ENCODE measurements at places on chromosomes 2 and 18.

- no peak for DNase-seq
These were observed 132.8 kb upstream of the KLHL14 start for GRCh38 chr18:32905651-32906050.

DNA sequence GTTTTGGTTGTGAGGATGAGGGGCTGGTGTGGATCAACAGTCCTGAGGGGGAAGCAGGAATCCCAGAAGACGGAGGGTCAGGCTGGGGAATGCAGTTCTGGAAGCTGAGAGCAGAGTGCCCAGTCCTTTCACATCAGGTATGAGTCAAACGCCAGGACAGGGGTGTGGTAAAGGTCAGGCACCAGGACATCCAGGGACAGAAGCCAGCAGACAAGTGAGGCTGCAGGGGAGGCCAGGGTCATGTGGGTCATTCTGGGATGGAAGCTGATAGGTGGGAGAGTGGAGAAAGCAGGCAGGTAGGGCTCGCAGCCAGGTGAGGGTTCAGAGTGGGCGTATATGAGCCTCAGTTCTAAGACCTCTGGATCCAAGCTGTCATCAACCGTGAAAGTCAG is 12.8 kb upstream of the GNLY start:
- no peak for DNase-seq

GRCh38 chr18:7336623-7337022 is 105.7 kb downstream of the LRRC30 start:
- DNase-seq = no peak

DNA sequence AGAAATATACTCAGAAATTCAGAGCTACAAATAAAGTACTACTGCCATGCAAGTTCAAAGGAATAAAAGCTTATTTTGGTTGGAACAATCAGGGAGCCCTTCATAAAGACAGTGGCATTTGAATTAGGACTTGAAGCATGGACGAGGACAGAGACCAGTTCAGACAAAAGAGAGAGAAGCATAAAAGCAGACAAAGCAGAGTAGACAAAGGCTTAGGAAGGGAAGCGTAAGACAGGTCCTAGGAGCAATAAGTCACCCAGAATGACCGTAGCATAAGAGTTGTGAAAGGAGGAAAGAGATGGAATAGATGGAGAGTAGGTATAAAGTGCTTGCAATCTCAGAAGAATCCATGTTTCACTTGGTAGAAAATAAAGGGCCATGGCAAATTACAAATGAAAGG is 14.0 kb downstream of the PDE1A start:
- no peak for DNase-seq

DNA sequence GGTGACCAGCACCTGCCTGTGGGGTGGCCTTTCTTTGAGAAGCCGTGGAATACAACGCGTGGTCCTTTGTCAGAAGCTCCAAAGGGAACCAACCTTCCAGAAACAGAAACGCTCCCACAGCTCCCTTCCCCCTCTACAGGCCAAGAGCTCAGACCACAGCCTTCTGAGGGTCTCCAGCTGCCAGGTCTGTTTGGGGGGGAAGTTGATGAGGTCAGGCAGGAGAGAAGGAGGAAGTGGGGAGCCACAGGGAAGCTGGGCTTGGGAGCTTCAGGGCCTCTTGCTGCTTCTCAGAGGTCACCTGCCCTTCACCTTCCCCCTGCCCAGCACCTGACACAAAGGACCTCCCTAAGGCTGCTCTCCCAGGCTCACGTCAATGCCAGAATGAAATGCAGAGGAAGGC is 287.7 kb upstream of the ID2 start:
- DNase-seq = no peak

- no peak for DNase-seq
These were observed 229.2 kb downstream of the ANAPC1 start for GRCh38 chr2:111654829-111655228.

DNA sequence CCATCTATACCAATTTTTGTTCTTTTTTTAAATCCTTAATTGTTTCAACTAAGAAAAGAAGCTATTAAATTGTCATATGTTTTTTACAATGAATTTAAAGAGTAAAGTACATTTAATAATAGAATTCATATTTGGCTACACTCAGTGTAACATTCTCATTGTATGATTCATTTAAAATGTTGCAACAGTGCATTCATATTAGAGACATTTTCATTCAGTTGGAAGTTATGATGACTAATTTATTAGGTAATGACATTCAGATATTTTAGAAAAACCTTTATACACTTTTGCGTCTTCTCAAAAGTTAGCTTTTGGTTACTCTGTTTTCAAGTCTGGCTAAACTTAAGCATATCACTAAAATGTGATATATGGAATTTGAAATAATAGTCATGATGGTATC is 887.5 kb upstream of the NRXN1 start:
- DNase-seq = no peak

DNA sequence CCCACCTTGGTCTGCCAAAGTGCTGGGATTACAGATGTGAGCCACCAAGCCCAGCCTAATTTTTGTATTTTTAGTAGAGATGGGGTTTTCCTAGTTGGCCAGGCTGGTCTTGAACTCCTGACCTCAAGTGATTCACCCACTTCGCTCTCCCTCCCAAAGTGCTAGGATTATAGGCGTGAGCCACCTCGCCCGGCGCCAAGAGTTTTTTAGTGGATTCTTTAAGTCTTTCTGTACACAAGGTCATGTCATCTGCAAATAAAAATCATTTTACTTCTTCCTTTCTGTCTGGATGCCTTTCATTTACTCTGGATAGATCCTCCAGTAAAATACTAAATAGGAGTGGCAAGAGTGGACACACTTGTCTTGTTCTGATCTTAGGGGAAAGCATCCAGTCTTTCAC is 61.7 kb downstream of the KCMF1 start:
- no peak for DNase-seq

- peak; percentile 71 for DNase-seq
These were observed 373 bp downstream of the EIPR1 start for GRCh38 chr2:3377279-3377611.

DNA sequence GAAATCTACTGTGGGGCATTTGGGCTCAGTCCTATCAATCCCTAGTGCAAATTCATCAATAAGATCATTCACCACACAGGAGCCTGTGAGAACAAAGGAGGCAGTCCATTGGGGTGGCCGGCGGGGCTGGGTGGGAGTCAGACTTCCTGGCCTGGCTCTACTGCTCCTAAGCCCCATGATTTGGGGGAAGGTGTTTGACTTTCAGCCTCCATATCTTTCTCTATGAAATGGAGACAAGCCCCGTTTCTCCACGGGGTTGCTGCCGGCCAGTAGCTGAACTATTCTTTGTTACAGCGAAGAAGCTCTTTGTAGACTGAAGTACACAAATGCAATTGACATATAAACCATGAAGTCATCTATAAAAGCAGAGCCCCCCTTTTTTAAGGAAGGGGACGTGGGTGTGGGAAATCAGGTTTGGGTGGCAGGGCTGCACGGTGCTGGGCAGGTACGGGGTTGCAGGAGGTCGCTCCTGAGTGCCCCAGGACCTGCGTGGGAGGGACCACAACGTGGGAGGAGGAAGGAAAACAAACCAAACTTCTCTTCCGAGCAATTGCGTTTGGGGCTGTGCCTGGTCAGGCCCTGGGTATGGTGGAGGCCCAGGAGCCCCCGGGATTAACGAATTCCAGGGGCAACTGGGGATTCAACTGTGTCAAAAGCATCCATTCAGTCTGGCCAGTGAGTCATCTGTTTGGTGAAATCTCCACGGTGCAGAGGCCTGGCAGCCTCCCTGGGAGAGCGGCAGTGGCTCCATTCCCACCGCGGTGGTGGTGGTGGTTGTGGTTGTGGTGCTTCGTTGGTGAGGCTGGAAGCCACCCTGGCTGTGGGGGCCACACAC is 18.2 kb downstream of the FBLN7 start:
- DNase-seq = no peak

DNA sequence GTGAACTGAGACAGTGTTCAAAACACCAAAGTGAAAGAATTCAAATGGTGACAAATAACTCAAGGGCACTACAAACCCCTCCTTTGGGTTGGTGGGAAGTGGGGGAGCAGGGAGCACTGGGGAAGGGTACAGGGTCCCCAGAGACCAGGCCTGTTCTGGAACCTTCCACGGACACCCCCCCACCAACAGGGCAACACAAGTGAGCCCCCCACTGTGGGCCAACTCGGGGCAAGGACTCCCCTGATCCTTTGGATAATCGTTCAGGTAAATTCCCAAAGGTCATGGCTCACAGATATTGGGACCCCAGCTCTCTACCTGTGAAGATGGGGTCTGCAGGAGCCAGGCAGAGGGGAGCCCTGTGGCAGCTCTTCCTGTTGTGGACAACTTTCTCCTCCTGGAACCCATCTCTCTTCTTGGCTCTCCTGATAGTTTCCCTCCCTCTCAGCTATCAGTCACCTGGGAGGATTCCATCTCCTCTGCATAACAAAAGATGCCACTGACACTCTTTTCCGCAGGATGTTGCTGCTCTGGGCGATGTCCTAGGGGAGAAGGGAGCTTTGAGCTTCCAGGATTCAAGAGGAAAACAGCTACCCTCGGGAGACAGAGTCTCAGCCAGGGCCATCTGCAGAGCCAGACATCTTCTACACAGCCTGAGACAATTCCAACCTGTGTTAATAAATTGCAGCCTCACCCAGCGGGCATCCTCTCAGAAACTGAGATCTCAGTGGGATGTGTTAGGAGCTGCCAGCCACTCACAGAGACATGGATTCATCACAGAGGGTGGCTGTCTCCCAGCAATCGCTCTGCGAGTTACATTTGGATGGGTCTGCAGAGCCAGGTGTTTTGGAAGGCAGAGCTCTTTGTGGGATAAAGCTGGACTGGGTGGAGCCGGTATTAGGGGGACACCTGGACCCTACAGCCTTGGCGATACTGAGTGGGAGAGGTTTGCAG is 35.4 kb downstream of the MBP start:
- DNase-seq = no peak

- DNase-seq = peak; percentile 55
These were observed 28.4 kb downstream of the AFF3 start for GRCh38 chr2:100113990-100114433.

- no peak for DNase-seq
These were observed 522.9 kb upstream of the TNP1 start for GRCh38 chr2:217382794-217383193.

Measured in GM13976 (cell line).